ENCODE measurements at places on chromosomes 5 and 9.

- no peak for DNase-seq
These were observed 9.5 kb downstream of the SLC35A4 start for GRCh38 chr5:140574165-140574564.

DNA sequence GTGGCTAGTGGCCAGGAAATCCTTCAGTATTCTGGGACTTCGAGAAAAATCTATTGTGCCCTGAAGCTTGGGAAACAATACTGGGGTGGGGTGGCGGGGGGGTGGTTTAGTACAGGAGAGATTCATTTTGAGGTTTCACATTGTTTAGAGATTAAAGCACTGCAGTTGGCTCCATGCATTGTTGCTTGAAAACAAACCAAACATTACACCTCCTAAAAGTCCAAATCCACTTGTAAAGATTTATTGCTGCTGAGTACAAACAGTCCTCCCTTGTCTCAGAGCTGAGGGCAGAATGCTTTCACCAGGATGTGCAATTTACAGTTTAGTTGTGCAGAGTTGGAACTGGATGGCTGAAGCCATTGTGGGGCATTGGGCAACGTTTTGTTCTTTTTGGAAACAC is 49.4 kb downstream of the GGTA1 start:
- no peak for DNase-seq

GRCh38 chr9:111712369-111712768 is 51.0 kb downstream of the GNG10 start:
- no peak for DNase-seq

DNA sequence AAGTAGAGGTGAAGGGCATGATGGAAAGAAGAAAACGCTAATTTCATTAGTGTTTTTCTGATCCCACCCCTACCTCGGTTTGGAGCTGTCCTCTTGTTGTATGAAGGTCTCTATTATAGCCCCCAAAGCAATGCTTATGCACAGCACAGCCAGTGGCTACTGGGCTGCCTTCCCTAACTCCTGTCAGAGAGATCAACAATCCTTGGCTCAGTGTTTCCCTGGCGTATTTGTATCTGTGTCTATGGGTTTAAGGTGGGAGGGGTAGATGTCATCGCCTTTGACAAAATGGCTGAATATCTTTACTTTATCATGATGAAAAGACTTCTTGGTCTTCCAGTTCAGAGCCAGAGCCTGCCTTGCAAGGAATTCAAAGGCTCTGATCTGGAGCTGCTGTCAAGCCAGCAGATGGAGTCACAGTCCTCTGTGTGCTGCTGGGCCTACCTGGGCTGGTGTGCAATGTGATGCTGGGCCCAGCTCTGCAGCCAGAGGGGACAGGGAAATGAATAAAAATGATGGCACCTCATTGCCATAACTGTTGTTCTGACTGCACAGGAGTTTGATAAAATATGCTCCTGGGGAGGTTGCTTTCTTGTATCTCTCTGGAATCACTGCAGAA is 20.1 kb upstream of the HSPA9 start:
- DNase-seq, result no peak

DNA sequence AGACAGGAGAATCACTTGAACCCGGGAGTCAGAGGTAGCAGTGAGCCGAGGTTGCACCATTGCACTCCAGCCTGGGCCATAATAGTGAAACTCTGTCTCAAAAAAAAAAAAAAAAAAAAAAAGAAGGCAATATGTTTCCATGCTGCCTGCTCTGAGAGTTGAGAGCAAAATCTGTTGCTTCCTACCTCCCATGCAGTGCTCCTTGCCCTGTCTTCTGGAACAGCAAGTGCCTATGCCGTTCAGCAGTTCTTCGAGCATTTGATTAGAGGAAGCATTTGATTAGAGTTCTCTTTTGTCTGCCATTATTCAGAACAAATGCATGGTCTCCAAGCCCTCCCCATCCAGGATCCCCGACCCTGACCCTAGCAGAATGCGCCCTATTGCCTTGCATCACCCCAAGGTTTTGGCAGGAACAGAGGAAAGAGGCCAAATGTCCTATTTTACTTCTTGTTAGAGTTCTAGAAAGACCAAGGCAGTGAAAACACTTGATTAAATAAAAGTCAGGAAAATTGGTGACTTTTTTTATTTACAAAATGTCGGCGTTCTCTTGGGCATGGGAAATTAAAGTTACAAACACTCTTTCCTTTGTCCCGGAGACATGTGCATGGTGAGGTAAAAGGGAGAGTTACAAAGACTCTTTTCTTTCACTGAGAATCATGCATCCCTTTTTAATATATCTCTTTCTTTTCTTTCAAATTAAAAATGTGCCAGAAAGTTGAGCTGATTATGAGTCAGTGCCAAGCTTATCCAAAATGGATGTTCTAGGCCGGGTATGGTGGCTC is 27.8 kb upstream of the FSD1L start:
- no peak for DNase-seq

DNA sequence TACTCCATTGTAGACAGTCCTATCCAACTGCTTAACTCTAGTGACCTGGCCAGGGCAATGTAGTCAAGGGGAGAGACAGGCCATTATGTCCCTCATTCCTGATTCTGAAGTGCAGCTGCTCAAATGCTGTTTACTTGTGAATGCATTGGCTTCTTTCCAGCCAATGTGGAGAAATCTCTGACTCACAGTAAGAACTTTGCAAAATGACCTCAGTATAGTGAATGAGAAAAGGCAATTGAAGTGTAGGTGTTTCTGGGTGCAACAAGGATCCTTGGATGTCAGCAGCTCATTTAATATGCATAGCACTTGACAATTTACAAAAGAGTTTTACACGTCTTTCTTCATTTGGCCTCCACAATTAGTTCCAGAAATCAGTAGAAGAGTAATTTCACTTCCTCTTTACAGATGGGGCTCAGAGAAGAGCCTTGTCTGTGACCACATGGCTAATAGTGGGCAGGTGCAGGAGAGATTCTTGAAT is 367.2 kb downstream of the OSTF1 start:
- DNase-seq, result no peak

DNA sequence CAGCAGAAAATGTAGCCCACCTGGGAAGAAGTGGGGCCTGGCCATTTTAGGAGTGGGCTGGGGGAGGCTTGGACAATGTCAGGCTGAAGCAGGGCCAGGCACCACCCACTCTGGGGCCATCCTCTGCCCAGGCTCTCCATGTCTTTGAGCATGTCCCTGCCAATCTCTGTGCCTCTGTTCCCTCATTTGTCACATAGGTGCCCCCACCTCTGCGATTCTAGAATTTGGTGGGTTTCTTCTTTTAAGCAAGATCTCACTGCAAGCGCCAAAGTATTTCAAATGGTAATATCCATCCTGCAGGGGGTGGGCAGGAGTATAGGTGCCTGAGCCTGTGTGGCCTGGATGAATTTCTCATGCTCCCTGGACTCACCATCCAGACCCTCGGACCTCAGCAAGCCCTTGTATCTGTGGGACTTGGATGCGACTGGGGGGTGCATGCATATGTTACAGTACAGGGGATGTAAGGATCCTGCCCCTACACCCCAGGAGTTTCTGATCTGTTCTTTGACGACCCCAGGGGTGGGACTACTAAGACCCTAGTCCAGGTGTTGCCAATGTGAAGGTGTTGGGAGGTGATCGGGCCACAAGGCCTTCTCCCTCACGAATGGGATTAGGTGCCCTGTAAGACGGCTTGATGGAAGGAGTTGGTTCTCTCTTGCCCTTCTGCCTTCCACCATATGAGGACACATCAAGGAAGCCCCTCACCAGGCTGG is 4.3 kb downstream of the CD74 start:
- DNase-seq, result no peak

DNA sequence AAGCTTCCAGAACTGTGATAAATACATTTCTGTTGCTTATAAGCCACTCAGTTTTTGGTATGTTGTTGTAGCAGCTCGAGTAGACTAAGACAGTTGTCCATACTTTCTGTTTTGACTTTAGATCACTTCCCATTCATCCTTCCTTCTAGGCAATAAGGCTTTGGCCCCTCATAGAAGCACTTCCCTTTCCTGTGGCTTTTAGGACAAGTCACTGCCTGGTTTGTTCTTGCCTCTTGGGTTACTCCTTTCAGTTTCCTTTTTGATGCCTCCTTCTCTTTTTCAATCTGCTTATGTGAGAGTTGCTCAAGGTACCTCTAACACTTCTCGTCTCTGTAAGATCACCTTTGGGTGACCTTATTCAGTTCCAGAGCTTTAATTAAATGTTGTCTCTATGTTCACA is 72.4 kb upstream of the NTRK2 start:
- DNase-seq, result no peak

DNA sequence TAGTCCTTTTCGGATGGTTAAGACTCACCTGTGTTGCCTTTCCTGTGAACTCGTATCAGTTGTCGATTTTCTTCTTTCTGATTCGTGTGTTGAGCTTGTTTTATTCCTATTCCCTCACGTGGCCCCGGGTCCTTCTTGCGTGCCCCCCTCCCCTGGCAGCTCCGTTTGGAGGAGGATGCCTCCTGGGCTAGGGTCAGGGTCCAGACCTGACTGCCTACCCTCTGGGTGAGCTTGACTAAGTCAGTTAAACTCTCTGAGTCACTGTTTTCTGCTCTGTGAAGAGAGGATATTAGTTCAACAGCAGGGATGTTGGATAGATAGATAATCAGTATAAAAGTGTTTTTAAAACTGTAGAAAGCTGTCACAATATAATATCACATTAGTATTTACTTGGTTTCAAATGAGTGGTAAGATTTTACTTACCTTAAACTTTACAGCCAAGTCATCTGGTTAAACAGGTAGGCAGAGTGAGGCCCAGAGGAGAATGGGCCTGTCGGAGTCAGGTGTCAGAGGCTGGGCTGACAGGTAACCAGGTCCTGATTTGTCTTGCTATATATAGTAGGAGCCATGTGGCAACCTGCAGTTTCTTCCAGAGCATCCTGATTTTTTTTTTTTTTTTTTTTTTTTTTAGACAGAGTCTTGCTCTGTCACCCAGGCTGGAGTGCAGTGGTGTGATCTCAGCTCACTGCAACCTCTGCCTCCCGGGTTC is 24.2 kb downstream of the PPARGC1B start:
- DNase-seq, result no peak

DNA sequence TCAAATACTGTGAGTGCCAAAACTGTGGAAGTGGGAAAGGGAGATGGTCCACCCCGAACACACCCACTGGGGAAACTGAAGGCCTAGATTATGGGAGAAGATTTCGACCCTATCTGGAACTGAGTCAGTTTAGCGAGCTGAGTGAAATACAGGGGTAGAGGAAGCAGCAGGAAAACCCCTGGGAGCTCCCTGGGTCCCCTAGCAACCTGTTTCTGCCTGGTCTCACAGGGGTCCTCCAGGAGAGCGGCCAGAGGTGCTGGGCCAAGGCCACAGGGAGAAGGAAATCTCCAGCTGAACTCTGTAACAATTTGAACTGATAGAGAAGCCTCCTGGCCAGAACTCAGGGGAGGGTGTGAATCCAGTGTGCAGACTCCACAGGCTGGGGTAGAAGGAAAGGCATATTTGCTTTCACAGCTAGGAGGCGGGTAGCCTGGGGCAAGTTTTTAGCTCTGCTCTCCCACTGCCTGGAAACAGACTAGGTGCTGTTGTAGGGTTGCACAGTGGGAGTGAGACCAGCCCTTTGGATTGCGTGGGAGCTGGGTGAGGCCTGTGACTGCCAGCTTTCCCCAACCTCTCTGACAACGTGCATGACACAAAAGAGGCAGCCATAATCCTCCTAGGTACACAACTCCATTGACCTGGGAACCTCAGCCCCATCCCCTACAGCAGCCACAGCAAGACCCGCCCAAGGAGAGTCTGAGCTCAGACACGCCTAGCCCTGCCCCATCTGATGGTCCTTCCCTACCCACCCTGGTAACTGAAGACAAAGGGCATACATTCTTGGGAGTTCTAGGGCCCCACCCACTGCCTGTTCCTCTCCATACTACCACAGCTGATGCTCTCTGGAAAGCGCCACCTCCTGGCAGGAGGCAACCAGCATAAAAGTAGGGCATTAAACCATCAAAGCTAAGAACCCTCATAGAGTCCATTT is 78.8 kb upstream of the GPBP1 start:
- DNase-seq, result no peak

- DNase-seq, result no peak
These were observed 69.1 kb upstream of the NR3C1 start for GRCh38 chr5:143472576-143472975.

- DNase-seq, result no peak
These were observed 299.6 kb downstream of the FBXL7 start for GRCh38 chr5:15799612-15800011.

- DNase-seq, result no peak
These were observed 14.0 kb upstream of the PLPPR1 start for GRCh38 chr9:101014566-101014965.

GRCh38 chr5:116299746-116300640 is 215.2 kb downstream of the COMMD10 start:
- no peak for DNase-seq

Data from T-helper 2 cell (primary cell).